ENCODE measurements at places on chromosomes 1 and 21.

- no peak for DNase-seq
Observed at GRCh38 chr1:168470901-168471431, 72.8 kb downstream of the XCL2 start.

DNA sequence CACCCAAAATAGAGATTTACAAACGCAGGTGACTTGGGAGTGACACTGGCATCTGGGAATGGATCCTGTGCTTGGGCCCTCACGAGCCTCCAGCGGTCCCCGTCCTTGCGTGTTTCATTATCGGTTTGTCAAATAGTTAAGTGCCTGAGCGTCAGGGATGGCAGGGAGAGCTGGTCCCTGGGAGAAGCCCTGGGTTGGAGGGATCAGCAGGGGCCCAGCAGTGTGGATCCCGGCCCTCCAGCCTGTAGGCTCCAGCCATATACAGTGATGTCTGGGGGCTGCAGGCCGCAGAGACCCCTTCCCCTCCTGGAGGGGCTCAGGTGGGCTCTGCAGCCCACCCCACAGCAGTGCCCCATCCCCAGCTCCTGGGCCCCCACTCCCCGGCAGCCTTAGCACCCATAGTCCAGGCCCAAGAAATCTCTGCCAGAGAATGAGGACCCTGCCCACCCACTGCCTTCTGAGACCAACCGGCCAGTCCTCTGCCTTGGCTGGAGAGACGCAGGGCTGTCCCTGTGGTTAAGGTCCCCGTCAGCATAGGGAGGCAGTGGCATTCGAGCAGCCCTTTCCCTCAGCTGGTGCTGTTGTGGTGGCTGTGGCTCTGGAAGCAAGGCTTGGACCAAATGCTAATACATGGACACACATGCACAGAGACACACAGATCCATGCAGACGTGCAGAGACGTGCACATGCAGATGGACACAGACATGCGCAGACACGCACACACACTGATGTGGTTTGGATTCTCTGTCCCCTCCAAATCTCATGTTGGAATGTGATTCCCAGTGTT is 2.4 kb upstream of the SLC19A1 start:
- DNase-seq, result no peak

DNA sequence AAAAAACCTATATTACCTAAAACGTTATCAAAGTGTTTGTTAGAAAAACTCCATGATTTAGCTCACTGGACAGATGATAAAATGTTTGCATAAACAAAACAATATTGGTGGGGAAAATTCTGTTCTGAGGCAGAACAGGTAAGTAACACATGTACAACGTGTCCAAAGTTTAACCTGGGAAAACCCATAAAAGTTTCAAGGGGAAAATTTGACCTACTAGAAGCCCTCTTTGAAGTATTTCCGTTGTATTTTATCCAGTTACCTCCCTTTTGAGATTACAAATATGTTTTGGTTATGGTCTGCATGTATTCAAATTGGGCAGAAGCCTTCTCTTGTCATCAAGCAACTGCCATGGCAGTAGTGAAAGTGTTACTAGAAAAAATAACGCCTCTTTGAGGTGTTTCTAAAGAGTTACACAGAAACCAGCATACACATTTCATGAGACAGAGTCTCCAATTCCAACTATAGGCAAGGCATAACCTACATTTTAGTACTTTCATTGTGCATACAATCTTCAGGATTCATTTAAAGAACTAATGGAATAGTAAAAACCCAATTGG is 58.0 kb upstream of the PDC start:
- DNase-seq, result no peak

GRCh38 chr1:151476083-151476482 is 16.8 kb upstream of the POGZ start:
- DNase-seq, result no peak

DNA sequence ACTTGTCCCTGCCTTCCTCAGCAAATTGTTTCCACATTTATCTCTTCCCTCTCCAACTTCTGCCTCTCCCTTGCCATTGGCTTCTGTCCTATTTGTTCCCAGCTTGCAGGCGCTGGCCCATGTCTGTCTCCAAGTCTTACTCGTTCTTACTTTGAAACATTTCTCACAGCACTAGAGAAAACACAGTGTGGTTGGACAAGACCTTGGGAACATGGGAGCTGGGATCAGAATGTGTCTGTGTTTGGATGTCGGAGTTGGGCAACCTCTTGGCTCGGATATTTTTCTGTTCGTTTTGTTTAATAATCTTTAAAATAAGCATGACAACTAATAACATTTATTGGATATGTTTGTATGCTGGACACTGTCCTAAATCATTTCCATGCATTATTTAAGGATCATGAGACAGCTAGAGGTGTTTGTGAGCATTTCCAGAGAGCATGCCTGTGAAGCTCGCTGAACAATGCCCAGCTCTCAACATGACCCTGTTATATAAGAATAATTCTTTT is 5.9 kb upstream of the BRWD1 start:
- no peak for DNase-seq

DNA sequence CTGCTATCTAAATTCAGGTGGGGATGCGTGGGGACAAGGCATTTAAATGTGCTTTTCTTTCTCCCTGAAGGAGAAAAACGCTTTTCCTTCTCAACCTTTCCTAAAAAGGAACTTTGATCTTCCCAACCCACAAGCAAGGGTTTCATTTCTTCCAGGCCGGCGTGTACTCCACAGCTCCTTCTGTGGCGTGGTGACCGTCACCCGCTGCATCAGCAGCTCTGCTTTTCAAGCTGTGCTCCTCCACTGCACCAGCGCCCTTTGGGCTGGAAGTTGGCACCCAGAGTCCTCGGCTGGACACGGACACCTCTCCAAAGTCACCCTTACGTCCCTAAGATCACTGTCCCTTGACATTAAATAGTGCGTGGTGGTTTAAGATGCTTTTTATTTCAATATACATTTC is 54.3 kb downstream of the PEX14 start:
- DNase-seq, result no peak

GRCh38 chr1:184513421-184513820 is 126.6 kb downstream of the C1orf21 start:
- no peak for DNase-seq

GRCh38 chr1:88897070-88897730 is 5.8 kb upstream of the GTF2B start:
- DNase-seq, result no peak

DNA sequence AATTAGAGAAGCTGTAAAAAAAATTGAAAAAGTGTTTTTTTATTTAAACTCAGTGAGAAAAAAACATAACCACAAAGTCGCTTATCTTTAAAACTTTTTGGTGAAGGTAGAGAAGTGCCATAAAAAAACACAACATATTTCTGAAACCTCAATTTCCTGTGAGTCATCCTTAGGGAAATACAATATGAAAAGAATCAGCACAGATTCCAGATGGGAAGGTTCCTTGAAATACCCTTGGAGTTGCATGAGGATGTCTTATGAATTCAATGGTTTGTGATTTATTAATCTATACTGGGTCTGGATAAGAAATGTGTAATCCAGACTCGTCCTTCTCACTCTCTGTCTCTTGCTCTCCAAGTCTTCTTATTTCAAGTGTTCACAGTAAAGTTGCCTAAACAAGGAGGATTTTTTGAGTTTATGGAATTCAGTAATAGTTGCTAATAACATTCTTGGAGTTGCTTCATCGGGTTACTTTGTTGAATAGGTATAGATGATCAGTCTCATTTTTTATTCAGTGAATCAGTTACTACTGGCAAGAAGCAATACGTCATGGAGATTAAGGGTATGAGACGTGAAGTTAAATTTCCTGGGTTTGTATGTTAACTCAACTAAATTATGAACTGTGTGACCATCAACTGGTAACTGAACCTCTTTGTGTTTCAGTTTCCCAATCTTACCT is 191.4 kb downstream of the KCNK2 start:
- no peak for DNase-seq

DNA sequence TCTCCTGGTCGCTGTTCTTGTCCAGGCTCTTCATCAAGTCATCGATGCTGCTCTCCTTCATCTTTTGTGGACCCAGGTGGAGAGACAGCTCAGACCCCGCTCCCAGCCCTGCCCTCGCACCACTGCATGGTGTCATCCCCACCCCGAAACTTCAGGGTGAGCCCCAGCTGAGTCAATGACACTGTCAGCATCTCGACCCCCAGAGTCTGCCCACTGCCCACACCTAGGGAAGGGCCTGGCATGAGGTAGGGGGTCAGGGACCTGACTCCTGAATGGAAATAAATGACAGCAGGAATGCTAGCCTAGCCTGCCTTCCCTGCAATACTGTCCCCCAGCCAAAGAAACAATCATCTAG is 1.6 kb upstream of the S100A6 start:
- no peak for DNase-seq

GRCh38 chr1:168340781-168341482 is 60.3 kb downstream of the TBX19 start:
- DNase-seq, result no peak

DNA sequence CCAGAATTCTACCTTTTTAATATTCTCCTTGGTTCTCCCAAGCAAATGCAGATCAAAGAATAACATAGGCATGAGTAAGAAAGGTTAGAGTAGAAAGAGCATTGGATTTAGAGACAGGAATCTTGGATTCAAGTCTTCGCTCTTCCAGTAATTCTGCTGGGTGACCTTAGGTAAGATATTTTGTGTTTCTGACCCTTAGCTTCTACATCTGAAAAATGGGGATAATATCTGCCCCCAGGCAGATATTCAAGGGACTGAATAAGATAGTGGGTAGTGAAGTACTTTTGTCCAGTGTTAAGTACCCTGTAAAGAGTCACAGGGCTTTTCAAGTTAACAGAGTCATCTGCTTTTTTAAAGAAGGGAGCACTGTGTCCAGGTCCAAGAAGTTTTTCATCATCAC is 70.8 kb downstream of the KDM1A start:
- DNase-seq, result no peak

DNA sequence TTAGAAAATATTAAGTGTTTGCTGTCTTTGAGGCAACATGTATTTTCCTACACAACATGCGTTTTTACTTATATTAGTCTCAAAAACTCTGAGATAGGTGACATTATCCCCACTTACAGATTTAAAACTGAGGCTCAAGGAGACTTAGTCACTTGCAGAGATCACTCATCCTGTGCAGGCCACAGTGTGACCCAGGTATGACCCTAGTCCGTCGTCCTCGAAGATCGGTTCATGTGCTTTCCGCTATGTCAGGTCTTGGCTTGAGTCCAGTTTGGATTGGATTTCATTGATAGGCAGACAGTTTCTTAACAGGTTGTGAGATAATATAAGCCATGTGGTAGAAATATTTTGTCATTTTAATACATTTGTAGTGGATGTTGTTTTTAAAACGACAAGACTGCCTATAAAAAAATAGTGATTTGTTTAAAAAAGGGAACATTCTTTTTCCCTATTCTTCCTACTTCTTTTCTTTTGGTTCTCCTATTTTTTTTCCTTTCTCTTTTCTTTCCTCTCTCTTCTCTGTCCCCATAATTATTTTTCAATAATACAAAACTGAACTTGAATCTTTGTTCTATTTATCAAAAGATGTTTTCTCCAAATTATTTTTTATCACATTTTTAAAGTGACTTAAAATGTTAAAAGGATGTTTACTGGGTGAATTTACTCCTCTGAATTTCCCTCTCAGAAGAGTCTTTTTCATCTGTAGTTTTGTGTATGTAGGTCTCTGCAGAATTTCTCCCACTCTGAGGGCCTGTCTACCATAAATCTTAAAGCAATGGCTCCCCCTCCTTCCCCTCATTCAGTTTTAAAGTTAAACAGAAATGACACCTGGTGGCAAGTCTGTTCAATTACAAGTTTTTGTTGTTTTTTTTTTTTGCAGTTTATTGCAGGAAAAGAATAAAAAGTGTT is 81.8 kb downstream of the PHTF1 start:
- no peak for DNase-seq

DNA sequence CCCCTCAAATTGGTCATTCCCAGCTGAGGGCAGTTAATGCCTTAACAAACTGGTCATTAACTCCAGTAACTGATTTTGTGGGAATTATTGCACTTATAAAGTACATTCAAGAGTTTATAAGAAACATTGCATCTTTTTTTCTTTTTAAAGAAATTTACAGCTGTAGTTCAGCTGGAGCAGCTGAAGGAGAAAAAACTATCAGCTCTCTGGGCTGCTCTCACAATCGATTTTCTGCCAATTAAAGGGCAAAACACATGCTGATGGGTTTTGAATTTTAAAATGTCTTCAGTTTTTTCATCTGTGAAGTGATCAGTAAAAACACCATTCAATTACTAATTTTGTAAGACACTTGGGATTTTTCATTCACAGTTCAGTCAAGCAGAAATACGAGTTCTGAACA is 74.7 kb downstream of the KIFAP3 start:
- DNase-seq, result no peak

DNA sequence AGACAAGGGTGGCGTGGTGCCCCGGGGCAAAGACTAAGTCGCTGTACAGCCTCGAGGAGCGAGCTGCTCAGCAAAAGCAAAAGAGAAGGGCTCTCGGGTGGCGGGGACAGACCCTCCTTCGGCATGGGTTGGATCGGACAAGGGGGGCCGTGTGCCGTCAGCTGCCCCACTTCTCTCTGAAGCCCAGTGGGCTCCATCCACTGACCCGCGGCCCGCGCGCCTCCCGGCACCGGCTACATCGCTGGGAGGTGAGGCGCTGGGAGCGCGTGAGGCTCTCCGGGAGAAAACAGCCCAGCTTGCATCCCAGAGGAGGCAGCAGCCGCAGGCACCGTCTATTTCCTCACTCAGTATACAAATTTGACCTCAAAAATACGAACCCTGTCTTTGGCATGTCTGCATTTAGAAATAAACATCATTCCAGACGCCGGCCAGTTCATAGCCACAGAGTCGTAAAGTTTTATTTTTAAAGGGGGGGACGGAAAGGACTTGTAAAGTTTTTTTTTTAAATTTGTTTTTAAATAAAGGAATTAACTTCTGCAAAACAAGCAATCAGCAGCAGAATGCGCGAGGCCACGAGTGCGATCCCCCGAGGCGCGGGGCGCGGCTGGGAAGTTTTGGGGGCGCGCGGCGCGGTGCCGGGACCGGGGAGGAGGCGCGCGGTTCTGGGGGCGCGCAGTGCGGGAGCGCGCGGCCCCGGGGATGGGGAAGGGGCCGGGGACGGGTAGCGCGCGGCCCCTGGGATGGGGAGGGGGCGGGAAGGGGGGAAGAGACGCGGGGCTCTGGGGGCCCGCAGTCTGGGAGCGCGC is 689 bp upstream of the GPR137B start:
- DNase-seq, result no peak

- no peak for DNase-seq
Observed at GRCh38 chr1:43427524-43427923, 26.2 kb downstream of the HYI start.

- DNase-seq, result no peak
Observed at GRCh38 chr1:65470766-65471165, 50.3 kb downstream of the LEPR start.

DNA sequence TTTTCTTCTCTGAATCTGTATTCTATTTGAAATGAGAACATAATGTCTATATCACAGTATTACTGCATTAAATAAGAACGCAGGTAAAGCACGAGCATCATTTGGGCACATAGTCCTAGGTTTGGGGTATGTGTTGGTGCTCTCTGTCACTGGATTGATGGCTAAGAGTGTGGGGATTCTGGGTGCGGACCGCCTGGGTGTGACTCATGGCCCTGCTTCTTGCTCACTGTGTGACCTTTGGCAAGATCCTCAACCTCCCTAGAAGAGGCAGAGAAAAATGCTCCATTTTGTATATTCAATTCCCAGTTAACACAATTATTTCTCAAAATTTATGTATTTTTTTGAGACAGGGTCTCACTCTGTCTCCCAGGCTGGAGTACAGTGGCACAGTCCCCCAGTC is 99.7 kb downstream of the LAMC2 start:
- DNase-seq, result no peak
